HT-29 (cell line): ENCODE measurements at places on chromosomes 3 and 15. TPM values are rescaled to one million over a fixed set of nuclear protein-coding genes. Genes with fewer than 3 reads are reported as not detected.

The LRRN1 gene
- total RNA-seq, result 0.92 TPM in 1 of 2 replicates, not detected in the other

The RTP3 gene
- not detected in 2 replicates for total RNA-seq

The GOLGA8T gene
- not detected in 2 replicates for total RNA-seq

The GABRG3 gene
- not detected in 2 replicates for total RNA-seq

The SEC61A1 gene
- total RNA-seq, result 248 and 249 TPM in 2 replicates

The GJD2 gene
- not detected in 2 replicates for total RNA-seq

The WDR93 gene
- total RNA-seq, result 0.08 and 0.61 TPM in 2 replicates

The SLC22A14 gene
- total RNA-seq, result not detected in 2 replicates

The KY gene
- total RNA-seq, result not detected in 2 replicates

The CACNA2D2 gene
- 0.33 and 0.42 TPM in 2 replicates for total RNA-seq

The FRMD4B gene
- 19.6 and 21.2 TPM in 2 replicates for total RNA-seq

The HYAL1 gene
- 1.4 and 1.6 TPM in 2 replicates for total RNA-seq

DNA sequence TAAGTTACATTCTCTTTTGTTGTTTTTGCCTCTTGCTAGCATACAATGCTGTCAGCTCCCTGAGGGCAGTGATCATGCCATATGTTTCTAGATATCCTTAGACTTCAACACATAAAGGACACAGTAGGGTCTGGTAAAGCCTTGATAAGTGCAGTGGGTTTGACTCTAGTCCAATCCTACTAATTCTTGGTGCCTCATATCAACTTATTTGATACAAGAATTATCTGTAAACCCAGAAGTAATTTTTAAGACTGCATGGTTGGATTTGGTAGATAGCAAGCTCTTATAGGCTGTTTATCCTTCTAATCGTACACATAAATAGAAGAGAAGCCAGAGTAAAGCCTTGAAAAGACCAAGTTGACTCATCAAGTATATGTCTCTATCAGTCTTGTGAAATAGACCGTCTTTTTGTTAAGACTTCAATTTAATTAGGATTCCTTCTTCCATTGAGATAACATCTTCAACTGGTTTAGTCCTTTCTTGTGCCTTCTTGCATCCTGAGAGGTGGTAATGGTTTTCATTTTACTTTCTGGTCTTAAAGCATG is 265.6 kb upstream of the CDIN1 start:
- no peak for DNase-seq

- DNase-seq, result no peak
Measured at GRCh38 chr3:12468276-12468675, 16.0 kb upstream of the TSEN2 start.

DNA sequence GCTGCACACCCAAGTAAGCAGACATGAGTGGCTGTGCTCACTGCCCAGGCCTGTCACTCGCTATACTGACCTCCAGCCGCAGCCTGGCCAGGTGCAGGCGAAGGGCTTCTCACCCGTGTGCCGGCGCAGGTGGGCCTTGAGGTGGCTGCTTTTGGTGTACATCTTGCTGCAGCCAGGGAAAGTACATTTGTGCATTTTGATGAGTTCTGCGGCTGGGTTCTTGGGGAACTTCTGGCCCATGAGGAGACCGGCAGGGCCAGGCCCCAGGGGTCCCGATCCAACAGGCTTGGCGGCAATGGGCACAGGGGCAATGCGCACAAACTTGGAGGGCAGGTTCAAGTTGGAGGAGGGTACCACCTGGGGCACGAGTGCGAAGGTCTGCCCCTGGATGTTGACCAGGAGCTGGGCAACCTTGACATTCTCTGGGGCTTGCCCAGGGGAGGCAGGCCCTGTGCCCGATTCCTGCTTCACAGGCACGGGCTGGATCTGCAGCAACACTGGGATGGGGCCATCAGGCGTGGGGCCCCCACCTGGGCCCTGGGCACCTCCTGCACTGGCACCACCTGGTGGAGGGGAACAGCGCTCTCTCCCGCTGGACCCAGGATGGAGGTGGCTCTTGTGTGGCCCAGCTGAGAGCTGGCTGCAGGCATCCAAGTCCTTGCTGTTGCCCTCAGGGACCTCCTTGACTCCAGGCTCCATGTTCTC is 5.3 kb downstream of the KLF15 start:
- DNase-seq, result no peak

- DNase-seq, result no peak
Measured at GRCh38 chr3:58271901-58272501, 34.0 kb upstream of the RPP14 start.

DNA sequence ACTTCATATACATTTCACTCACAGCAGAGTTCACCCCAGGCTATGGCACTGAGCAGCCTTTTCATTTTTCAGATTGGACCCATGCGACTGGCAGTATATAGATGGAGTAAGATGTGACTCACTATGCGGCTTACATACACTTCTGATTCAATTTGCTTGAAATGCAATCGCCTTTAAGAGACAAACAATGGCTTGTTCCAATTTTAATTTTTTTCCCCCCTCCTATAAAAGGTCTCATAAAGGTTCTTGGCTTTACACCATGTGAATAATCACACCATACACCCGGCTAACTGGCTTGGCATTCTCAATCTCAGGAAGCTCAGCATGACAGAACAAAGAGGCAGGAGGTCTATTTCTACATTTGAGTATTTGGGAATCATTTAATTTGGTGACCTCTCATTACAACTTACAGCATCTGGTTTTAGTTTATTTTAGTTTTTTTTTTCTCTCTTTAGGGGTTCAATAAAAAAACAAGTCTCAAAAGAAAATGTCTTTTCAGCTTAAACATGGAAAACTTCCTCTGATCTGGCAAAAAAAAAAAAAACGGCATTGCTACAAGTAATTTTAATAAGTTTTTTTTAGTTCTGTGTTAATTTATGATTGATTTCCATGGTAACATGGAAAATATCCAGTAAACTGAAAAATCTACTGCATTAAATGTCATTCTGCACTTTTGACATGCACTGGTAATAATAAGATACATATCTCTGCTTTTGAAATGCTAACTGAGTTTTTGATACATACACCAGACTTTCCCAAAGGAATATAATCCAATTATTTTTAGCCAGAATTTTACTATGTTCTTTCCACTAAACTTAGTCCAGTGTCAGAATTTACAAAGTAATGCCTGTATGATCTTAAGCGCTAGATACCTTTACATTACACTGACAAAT is 38.8 kb downstream of the GADL1 start:
- DNase-seq, result no peak

- DNase-seq, result no peak
Measured at GRCh38 chr3:101730839-101731238, 6.4 kb downstream of the CEP97 start.

GRCh38 chr3:106457281-106458180 is 588.7 kb upstream of the CBLB start:
- peak; percentile 28 for DNase-seq

GRCh38 chr15:59335207-59335786 is 37.4 kb downstream of the MYO1E start:
- no peak for DNase-seq

DNA sequence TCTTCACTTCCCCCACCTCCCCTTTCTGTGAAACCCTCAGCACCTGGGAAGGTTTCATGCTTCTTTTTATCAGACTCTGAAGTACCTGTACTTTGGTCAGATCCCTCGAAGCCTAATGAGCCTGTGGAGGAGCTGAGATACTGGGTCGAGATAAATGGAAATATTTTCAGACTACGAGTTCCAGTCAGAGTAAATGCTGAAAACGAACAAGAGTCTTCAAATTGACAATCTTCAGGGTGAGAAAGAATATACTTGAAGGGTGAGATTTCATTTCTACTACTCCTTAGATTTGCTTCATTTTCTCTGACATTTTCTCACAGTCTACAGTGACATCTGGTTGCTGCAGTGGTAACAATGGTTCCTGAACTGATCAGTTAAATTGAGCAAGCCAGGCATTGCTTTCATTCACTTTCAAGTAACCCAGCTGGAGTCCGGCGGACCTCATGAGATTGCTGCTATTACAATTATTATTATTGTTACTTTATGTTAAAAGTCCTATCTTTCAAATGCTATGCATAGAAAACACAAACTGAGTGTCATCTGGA is 337.2 kb downstream of the VGLL3 start:
- no peak for DNase-seq
